GOT3 (cell line): ENCODE measurements at places on chromosomes 16 and 17.

DNA sequence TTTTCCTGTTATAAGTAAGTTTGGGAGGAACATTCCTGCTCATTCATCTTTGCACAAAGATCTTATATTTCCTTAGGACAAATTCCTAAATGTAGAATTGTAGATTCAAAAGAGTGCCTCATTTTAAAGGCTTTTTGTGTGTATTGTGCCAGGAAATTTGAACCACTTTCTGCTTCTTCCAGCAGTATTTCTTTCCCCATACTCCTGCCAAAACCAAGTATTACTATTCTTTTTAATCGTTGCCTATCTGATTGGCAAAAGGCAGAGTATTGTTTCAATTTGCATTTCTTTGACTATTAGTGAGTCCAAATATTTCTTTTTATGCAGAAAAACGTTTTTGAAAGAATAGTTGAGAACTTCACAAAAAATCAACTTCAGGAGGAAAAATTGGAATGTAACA lies 9.3 kb downstream of the ANKS4B start:
- no peak for DNase-seq

DNA sequence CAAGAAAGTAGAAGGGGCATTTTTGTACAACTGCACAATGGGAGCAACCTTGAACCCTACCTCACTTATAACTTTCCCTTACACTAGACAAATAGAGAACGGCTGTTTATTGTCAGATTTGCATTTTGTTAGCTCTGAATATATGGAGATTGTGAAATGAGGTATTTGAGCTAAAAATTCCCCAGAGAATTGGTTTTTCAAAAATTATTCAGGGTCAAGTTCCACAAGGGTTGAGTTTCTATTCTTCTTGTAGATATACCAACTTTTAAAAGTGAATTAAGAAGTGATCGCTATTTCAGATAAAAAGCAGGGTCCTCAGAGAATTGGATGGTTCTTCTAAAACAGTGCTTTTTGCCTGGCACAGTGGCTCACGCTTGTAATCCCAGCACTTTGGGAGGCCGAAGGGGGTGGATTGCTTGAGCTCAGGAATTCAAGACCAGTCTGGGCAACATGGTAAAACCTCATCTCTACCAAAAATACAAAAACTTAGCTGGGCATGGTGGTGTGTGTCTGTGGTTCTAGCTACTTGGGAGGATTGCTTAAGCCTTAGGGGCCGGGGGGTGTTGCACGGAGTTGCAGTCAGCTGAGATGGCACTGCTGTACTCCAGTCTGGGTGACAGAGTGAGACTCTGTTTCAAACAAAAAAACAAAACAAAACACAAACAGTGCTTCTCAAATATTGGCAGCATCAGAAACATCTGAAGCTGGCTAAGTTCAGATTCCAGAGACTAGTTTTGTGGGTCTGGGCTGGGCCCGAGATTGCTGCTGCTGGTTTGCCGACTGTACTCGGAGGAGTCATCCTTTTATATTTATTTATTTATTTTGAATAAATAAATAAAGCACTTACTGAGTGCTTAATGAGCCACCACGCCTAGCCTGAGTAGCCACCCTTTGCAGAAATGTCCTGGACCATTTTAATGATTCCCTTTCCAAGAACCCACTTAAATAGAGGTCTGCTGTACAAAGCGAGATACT lies 50.9 kb downstream of the PECAM1 start:
- DNase-seq = no peak

DNA sequence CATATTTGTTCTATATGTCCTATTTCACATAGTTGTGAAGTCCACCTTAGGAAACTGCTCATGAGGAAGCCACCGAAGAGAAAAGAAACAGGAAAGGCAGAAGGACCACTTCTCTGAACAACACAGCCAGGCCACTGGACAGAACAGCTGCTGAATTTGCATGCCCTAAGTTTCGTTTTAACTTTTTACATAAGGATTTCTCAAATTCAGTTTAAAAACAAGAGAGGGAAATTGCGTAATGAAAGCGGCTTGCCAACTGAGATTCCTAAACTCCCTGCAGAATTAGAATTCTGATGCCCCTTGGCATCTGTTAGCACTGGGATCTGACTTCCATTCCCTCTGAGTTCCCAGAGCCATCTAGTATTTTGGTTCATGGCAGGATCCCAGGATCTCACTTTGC lies 5.0 kb upstream of the CCL8 start:
- DNase-seq = no peak

DNA sequence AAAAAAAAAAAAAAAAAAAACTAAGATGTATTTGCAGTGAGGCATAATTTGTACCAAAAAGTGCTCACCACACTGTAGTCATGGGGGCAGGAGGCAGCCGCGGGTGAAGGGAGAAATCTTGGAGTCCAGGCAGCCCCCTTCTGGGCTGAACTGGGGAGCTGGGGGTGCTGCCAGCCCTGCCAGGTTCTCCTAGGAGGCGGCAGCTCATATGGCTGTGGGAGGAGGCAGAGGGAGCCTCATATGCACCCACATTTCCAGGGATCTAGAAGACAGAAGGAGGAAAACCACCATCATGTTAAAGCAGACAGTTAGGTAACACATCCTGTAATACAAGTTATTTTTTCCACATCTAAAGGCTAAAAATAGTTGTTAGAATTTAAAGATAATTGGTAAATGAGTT lies 16.3 kb downstream of the MAPT start:
- DNase-seq = no peak

- DNase-seq = no peak
Observed at GRCh38 chr16:27772093-27772825, 222.3 kb downstream of the KATNIP start.

- no peak for DNase-seq
Observed at GRCh38 chr17:79338604-79339003, 264.0 kb downstream of the ENGASE start.

DNA sequence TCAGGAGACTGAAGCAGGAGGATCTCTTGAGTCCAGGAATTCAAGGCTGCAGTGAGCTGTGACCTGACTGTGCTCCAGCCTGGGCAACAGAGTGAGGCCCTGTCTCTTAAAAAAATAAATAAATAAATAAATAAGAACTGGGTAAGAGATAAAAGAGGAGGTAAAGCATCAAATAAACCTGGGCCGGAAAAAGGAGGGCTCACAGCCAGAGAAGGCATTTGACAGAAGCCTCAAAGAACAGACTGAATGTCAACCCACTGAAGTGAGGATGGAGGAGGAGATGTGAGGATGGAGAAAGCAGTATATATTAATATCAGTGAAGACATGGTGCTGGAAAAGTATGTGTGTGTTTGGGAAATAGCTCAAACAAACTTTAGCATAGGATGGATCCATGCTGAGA lies 6.1 kb downstream of the NOG start:
- no peak for DNase-seq

DNA sequence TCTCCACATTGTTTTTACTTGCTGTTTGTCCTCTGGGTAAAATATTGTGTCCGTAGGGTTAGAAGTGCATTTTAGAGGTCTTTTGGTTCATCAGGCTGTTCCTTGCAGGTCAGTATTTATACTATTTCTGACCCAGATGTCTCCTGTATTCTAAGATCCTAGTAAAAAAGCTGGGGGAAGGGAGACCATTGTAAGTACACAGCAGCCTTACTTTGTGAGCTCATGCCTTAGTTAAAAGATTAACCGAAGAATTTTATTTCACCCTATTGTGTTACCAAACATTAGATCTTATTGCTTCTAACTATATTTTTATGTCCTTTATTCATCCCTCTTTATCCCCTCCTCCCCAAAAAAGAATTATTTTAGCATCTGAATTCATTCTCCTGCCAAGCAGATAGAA lies 444.1 kb upstream of the RBFOX1 start:
- no peak for DNase-seq
